Astrocyte (in vitro differentiated cells and primary cell): ENCODE measurements at places on chromosomes 3 and 15.
A peak's percentile ranks its signal among the peaks of the same experiment; 100 is the strongest.

DNA sequence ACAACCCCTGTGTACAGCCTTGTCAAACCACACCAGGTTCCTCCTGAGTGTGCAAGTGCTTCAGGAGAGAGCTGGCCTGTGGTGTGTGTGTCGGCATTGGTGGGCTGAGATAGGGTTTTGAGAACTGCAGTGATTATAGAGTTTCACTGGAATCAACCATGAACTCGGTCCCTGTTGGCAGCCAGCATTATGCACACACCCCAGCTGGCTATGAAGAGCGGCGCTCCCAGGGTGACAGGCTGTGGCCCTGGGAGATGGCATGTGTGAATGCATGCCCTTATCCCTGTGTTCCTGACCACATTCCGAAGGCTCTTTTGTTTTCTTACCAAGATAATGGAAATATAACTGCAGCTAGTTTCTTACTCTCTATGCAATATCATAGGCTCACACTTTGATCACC, 101.8 kb downstream of the SNRK start:
- no peak for DNase-seq

- no peak for DNase-seq
Observed at GRCh38 chr15:75056036-75056435, 32.6 kb downstream of the PPCDC start.

DNA sequence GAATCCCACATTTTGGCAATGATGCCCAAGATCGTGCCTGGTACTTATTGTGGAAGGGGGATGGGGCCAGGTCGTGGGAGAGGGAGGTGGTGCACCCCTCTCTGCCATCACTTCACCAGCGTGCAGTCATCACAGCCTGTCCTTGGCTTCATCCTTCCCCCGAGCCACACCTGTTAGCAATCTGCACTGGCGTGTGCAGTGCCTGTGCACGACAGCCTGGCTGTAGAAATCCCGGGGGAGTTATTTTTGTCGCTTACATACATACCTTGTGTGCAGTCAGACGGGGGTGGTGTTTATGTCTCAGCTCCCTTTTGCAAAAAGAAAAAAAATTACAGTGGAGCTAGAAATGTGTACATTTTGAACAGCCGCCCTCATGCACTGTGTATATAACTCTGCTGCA, 216.0 kb downstream of the TLE3 start:
- DNase-seq = no peak

GRCh38 chr3:97885931-97886824, 64.4 kb downstream of the CRYBG3 start:
- no peak for DNase-seq

DNA sequence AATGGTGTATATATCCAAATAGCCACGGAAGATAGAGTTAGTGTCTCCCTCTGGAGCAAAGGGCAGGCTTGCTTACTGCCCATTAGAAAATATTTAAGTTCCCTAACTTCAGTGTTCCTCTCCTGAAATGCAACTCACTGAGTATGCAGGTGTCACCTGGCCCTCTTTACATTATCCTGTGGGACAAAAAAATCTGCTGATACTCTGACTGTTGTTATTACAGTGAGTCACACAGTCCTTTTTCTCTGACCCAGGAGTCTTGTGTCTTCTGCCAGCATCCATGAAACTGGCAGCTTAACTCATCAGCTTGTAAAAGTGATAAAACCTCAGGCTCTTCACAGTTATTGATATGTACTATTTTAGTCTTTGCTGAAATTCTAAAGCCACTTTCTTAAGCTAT, 42.2 kb upstream of the RASGRF1 start:
- DNase-seq = no peak

DNA sequence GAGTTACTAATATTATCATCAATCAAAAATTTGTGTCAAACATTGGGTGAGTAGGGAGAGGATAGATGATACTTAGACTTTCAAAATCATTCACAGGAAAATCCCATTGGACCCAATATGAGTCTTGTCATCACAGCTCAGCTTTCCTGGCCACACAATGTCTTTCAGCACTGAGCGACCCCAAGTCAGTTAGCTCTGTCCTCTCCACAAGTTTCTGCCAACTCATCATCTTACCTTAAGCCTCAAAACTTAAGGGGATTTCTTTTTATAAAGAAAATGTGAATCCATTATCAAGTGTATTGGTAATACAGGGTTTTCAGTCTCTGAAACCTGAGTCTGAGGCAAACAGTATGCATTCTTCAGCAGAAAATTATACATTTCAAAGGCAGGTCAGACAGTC, 55.8 kb downstream of the SUMF1 start:
- DNase-seq = no peak

DNA sequence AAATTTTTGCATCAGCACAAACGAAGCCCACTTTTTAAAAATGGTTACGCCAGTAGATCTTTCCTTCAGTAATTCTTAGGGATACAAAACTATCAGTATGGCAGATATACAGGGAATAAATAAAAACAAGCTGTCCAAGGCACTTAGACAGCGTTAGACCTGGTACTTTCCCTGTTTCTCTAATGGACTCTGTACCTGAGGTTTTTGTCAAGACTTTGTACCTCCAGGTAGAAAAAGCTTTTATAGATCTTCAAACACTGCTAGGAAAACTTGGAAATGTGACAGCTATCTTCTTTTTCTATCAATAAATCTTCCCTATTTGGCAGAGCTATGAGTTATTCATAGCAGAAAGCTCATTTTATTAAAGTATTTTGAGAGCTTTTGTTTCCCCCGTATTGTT, 477.8 kb downstream of the MAGI1 start:
- DNase-seq = no peak

- peak; percentile 45 for DNase-seq
Observed at GRCh38 chr3:23170291-23170690, 32.8 kb upstream of the UBE2E2 start.

- DNase-seq = peak; percentile 40
Observed at GRCh38 chr3:183410280-183410679, 18.1 kb downstream of the MCF2L2 start.

DNA sequence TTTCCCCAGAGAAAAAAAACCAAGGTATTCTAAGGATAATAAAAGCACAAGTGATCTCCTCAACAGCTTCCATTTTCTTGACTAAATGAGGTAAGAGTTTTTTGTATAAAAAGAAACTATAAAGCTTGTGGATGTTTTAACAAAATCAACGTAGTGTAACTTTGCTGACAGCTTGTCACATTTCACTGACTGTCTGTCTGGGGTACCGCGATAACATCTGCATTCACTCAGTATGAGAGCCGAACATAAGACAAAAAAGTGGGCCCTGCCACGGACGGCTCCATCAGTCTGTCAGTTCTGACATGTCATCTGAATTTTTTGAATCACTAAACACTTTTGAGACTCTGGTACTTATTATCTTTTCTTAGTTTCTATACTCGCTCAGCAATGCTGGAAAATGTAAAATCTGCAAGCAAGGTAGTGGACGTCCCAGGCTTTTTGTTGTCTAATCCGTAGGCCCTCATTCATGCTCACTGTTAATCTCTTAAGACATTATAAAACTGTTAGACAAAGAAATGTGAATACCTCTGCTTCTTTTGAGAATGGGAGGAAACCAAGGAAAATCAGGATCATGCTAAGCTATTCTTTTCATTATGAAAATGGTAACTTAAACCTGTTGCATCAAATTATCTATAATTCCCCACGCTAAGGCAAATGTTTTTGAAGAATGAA, 307.1 kb downstream of the MECOM start:
- no peak for DNase-seq

- no peak for DNase-seq
Observed at GRCh38 chr3:182220013-182220412, 508.3 kb downstream of the SOX2 start.

GRCh38 chr15:60973637-60974415, 255.3 kb downstream of the RORA start:
- DNase-seq = peak; percentile 66

DNA sequence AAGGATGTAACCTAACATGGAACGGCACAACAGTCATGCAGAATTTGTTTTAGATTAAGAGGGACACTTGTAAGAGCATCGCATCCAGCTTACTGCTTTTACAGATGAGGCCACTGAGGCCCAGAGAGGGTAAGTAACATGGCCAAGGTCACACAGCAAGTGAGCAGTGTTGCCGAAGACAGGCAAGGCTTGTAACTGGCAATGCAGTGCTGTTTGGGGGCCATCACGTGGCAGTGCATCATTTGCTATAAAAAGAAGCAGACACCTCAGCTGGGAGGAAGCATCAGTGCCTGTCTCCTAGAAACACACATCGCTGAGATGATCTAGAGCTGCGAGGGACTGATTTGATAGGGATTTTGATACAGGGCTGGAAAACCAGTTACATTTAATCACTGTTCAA, 108.2 kb upstream of the PROK2 start:
- DNase-seq = no peak

GRCh38 chr15:80925597-80926059, 64.0 kb downstream of the MESD start:
- peak; percentile 67 for DNase-seq

DNA sequence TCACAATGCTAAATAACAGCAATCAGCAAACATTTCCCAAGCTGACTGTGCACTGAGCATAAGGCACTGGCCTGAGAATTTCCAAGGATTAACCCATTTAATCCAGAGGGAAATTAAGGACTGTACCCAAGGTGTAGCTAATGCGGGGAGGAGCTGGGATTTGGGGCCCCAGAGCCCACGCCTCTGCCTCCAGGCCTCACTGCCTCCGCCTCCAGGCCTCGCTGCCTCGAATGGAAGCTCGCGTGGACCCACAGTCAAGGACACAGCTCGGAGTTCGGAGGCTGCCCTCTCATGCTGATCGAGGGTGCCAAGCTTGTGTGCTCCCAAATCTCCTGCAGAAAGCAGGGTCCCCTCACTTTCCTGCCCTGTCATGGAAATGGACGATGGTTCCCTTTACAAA, 76.5 kb upstream of the SNRPA1 start:
- DNase-seq = no peak

DNA sequence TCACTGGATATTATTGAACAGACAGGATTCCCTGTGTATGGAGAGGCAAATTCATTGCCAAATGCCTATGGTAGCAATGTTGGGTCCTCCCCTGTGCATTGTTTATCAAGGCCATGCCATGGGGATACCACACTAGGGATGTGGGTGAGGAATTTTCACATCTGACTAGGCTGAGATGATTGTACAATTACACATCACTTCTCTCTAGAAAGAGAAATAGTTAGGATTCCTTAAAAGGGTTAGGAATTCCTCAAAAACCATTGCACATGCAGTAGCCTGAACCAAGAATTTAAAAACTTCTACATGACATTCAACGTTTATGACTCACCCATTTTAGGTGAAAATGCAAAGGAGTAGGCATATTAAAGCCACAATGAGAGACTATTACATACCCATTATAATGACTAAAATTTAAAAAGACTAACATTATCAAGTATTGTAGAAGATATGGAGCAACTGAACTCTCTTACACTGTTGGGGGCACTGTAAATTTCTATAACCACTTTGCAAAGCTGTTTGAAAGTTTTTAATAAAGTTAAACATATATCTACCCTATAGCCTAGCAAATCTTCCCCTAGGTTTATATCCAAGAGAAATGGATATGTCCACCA, 175.9 kb downstream of the THRB start:
- DNase-seq = peak; percentile 55

DNA sequence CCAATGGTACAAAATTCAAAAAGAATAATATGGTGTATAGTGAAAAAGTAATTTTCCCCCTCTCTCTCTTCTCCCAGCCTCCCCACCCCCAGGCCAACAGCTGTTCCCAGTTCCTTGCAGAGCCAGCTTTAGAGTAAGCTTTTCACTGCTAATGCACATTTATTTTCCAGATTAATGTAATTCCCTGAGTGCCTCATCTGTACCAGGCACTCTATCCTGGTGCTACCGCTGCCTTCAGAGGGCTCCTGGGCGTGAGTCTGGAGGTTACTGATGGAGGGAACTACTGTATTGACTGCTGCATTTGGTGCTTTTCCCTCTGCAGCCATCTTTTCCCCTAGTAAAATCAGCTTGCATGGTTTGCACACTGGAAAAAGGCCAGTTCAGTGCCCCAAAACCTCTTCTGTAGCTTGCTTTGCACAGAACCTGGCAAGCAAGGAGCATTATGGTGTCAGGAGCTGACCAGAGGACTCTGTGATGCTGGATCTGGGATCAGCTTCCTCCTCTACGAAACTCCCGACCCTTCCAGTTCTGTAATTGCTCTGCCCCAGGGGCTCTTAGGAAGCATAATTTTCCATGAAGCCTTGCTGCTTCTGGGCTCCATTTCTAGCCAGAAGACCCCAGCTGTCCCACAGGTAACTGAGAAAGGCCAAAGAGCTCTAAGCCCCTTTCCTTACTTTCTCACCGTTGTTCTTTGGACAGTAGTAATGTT, 8.5 kb upstream of the USP3 start:
- no peak for DNase-seq

- DNase-seq = peak; percentile 33
Observed at GRCh38 chr3:21100656-21101359, 650.2 kb downstream of the ZNF385D start.

DNA sequence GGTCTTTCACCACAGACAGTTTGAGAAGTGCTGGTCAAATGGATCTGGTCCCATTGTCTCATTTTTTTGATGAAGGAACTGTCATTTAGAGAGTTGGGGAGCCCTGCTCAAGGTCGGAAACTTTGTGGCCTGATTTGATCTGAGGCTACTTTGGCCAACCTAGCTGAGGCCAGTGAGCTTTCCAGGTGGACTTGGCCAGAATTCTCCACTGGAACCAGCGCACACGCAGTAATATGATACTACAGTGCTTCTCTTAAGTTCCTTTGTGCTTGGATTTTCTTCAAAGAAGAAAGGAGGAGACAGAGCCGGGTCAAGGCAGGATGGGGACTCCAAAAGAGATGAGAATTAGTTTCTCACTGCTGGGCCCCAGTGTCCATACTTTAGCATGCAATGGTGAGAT, 50.5 kb downstream of the CCNB2 start:
- DNase-seq = no peak

- DNase-seq = peak; percentile 2
Observed at GRCh38 chr3:153892126-153892525, 229.1 kb upstream of the ARHGEF26 start.

DNA sequence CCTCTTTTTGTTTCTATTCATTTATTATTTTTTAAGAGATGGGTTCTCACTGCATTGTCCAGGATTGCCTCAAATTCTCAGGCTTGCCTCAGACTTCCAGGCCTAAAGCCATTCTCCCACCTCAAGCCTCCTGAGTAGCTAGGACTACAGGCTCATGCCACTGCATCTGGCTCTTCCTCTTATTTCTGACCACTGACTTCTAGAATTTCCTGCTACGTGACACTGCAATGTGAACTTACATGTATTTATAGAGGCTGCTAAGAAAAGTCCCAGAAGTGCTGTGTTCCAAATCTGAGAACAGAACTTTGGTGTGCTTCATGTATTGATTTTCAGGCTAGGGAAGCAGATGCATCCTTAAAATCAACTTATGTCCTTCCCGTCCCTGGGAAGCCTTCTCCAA, 407.4 kb downstream of the RSL24D1 start:
- DNase-seq = no peak

DNA sequence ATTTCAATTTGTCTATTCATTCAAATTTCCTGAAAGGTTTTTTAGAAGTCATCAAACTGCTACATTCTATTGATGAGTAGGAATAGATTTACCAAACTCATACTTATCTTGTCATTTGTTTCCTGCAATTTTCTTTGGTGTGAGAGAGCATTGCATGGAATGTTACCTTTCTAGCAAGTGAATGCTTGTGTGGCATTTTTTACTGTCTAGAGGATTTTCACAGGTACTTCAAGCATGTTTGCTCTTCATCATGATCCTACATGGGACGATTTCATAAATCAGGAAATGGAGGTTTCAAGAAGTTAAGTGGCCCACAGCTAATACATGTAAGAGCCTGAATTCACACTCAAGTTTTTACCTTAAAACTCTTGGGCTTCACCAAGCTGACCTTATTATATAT, 26.1 kb downstream of the TGFBR2 start:
- DNase-seq = no peak

- DNase-seq = no peak
Observed at GRCh38 chr3:50256978-50257890, 11.7 kb upstream of the SEMA3B start.

- DNase-seq = peak; percentile 71
Observed at GRCh38 chr15:85002517-85002916, 20.9 kb downstream of the PDE8A start.
